ENCODE measurements at places on chromosomes 7 and 10. TPM values are rescaled to one million over a fixed set of nuclear protein-coding genes. Genes with fewer than 3 reads are reported as not detected.

The ZNF117 gene
- 27.7 TPM for total RNA-seq

The LIPN gene
- not detected for total RNA-seq

The LRRC4 gene
- 2.6 TPM for total RNA-seq

The BLNK gene
- total RNA-seq: 6.7 TPM

DNA sequence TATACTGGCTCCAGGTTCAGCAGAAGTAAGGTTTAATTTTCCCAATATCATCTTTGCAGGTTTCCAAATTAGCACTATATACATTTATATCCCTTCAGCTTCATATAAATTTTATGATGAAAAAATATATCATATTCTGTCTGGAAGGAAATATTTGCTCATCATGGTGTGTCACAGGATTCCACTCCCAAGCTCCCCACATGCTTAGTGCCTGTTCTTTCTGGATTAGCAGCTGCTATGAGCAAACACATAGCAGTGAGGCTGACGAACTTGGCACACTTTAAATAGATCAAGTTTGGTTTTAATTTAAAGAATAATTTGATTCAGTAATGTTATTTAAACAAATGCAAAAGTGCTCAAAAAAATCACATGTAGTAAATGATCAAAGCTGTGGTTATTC, 251.9 kb downstream of the AGMO start:
- DNase-seq: no peak

GRCh38 chr7:135825406-135825805, 76.8 kb upstream of the FAM180A start:
- no peak for DNase-seq
